ENCODE measurements at places on chromosomes 7 and 10.

DNA sequence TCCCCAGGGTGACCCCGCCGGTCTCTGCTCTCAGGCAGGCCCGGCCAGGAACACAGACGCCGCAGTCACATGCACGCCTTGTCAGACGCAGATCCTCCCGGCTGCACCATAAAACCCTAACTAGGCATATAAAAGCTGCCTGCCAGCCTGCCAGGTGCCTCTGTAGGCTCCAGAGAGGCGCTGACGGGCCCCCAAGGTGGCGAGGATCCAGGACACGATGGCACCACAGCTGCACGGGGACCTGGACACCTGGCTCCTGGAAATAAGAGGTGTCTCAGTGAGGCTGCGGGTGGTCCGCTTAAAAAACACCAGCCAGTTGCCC, 21.9 kb upstream of the GDF10 start:
- no peak for DNase-seq

- peak; percentile 85 for DNase-seq
These were observed at the start of gene SRI for GRCh38 chr7:88219781-88220747. Gene SRI (minus strand): TSS chr7:88220038. CDS start chr7:88220026, 12 bp downstream.

DNA sequence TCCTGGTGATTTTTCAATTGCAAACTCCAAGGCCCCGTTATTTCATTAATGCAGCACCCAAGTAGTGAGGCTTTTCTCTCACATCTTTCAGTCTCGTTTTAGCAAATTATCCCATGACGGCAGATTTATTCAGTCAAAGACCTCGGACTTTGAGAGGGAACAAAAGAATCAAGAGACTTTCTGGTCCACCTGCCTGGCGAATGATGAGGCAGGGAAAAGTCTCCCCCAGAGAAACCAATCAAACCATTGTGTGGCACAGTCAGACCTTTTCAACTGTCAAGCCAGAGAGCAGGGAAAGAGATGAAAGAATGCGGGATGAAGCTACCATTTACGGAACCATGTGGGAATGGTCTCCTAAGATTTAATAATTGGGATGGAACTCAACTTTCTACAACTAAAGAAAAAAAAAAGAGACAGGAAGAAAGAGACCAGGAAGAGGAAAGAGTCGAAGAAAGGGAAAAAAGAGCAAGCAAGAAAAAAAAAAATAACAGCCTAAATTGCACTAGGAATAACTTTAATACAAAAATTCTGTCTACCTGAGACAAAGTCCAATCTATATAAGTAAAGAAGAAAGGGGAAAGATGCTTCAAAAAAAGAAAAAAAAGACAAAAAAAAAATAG, 22.8 kb downstream of the GLI3 start:
- no peak for DNase-seq

DNA sequence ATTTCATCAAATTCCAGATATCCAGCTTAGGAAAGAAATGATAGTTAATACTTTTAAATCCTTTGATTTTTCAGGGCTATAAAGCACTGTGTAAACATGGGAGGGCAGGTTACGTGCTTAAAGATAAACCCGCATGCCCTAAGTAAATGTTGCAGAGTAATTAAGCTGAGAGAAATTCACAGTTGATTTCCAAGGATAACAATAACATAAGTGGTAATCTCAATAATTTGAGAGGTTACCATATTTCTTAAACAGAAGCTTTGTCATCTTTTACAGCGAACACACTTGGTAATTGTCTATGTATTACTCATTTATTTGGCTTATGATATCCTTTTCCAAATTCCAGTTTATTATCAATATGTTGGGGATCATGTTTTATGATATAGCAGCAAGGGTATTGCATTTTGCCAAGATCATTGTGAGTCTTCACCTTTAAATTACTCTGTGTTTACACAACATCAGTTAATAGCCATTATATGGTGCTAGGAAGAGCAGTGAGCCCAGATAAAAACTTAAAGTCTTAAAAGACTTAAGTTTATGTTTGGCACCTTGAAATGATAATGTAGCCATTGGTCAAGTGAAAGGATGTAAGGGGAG, 15.4 kb downstream of the MGAM start:
- no peak for DNase-seq

DNA sequence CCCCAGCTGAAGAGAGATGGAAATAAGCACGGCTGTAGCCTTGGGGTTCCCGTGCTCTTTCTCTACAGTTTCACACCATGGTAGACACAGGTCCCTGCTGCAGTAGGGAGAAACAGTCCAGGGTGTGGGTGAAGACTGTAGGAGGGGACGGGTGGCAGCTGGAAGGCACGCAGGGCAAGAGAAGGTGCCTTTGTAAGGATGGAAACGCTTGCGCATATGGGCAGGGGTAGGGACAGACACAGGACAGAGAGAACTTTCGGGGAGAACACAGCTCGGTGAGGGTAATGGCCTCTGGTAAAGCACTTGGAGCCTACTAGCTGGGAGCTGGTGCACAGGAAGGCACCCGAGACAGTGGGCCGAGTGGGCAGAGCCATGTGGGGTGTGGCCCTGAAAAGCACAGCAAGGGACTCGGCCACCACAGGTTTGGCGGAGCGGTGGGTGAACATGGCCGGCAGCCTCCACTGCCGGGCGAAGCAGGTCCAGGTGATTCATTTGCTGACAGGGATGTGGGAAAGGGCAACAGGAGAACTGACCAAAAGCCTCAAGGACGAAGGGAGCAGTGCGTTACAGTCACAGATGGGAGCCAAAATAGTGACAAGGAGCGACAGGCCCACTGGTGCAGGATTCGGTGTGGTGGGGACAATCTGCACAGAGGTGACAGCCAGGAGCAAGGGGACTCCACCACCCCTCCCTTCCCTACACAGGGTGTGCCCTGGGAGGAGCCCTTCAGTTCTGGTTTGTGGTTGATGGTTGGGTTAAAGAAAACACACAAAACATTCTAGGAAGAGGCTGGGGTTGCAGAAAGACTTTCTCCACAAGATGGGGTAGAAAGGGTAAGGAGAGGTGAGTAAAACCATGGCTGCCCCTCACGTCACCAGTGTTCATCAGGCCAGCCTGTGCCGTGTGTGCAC, 97.1 kb downstream of the VOPP1 start:
- DNase-seq: no peak

GRCh38 chr10:23581906-23582450, 143.1 kb downstream of the OTUD1 start:
- DNase-seq: no peak

GRCh38 chr7:108662783-108663362, 93.2 kb downstream of the DNAJB9 start:
- DNase-seq: no peak

GRCh38 chr10:132281915-132282666, 25.7 kb downstream of the STK32C start:
- DNase-seq: no peak

- peak; percentile 99 for DNase-seq
These were observed 19.5 kb upstream of the GNA12 start for GRCh38 chr7:2863461-2864066.

DNA sequence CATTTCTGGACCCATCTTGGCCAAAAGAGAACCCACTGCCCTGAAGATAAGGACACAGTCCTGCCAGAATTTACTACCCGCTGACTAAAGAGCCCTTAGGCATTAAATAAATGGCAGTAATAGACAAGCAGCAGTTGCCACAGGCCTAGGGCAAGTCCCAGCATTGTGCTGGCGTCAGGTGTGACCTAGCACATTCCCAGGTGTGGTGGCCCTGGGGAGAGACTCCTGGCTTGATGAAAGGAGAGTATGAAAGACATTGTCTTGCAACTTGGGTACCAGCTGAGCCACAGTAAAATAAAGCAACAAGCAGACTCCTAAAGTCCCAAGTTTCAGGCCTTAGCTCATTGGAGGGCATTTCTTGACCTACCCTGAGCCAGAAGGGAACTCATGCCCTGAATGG, 715.7 kb upstream of the SORCS1 start:
- no peak for DNase-seq

DNA sequence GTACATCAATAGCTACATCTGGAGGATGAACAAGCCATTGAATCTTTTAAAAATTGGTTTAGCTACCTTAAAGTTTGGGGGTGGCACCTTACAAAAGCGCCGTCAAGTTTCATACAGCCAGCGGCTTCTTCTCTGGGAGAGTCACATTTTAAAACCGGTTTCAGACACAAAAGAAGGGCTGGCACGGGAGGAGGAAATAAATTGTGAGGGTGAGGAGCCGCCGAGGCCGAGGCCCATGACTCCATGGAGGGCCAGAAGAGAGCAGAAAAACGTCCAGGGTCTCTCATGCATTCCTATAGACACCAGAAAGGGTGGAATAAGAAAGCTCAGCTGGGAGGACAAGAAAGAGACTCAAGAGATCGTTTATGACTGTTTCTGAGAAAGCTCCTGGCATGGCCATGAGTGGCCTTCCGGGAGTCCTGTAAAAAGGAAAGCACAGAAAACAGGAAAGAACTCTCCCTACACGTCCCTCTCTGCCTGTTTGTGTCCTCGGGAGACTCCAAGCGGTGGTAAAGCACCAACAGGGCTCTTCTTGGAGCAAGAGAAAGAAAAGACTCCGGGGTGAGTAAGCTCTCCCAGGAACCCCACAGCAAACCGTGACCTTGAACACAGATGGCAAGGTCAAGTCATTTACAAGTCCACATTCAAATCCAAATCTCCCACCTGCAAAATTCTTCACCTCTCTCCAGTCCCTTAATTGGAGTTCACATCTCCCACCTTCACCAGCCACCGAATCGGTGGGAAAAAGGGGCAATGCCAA, 1.8 kb downstream of the FRAT2 start:
- DNase-seq: peak; percentile 88

- DNase-seq: peak; percentile 51
These were observed 53.7 kb downstream of the TAF3 start for GRCh38 chr10:7872041-7872442.

GRCh38 chr7:36085096-36085495, 68.0 kb upstream of the EEPD1 start:
- no peak for DNase-seq

DNA sequence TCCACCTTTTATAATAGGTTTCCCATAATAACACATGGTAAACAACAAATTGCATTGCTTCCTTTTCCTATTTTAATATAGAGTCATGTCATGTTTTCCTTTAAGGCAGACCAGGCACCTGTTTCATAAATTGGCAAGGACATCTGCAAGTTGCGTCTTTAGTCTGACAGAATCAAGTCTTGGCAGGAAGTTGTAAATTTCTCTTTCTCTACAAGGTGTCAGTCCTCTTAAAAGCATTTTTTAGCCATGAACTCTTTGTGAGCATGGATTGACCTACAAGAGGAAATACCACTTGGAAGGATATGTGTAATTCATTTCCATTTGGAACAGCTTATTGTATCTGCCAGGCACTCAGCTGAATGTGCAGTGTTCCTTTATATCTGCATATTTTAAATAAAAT, 176.8 kb downstream of the PRKG1 start:
- no peak for DNase-seq

DNA sequence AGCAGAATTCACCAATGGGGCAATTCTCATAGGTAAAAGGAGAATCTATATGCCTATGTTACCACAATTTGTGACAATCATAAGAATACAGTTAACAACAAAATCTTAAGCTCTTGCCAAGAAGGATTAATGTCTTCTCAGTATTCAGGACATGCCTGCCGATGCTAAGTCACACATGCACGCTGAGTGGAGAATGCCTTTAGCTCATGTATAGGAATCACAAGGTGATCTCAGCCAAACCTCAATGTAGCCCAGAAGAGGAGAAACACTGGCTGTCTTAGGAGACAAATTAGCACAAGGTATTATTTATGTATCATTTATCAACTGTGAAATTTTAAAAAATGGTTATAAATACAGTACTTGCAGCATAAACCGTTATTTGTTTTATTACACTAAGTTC, 2.7 kb downstream of the HTR7 start:
- no peak for DNase-seq

DNA sequence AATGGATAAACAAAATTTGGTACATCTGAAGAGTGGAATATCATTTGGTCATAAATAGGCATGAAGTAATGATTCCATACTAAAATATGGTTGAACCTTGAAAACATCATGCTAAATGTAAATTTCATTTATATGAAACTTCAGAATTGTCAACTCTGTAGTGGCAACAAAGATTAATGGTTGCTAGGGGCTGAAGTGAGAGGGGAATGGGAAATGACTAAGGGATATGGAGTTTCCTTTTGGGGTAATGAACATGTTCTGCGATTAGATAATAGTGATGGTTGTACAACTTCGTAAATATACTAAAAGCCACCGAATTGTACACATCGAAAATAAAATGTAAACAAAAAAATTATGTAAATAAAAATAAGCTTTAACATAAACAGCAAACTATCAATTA, 384.1 kb upstream of the STEAP1 start:
- DNase-seq: no peak

- no peak for DNase-seq
These were observed 61.8 kb downstream of the SND1 start for GRCh38 chr7:127713758-127714157.

DNA sequence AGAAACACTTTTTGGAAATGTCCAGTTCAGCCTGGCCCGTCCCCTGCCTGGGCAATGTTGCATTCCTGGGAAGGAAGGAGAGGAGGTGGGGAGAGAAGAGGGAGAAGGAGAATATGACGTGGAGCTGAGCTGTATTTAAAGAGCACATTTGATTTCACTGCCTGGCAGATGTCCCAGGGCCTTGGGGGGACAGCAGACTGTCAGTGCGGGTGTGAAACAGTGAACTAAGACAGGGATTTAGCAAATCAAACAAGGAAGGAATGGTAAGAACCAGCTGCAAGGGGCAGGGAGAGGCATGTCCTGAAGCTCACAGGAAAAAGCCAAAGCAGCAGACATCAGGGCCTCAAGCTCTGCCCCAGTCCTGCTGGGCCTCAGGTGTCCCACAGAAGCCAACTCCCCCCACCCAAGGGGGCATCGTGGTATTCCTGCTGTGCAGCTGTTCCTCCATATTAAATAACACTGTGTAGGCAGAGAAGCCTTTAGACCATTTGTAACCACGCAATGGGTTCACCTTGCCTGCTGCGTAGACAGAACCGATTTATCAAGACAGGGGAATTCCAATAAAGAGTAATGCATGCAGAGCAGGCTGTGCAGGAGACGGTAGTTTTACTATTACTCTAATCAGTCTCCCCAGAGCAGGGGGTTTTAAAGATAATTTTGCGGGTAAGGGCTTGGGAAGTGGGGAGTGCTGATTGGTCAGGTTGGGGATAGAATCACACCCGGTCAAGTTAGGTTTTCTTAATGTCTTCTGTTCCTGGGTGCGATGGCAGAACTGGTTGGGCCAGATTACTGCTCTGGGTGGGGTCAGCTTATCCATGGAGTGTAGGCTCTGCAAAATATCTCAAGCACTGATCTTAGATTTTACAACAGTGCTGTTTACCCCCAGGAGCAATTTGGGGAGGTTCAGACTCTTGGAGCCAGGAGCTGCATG, 18.3 kb downstream of the LEP start:
- no peak for DNase-seq

GRCh38 chr10:74373059-74373458, 222.0 kb downstream of the ADK start:
- DNase-seq: peak; percentile 62

DNA sequence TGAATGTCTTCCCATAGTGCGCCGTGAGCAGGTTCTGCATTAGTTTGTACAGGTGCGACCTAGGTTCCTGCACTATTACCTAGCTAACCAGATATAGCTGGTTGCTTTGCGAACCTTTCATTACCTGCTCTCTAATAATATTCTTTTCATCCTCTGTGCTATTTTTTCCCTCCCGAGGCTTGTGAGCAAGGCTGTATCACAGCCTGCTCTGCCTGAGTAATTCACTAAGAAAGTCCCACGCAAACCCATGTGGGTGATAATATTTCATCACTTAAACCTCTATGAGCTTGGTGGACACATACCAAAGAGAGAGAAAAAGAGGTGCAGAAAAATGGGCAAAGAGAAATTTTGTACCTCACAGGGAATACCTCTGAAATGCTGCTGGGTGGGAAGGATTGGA, 8.4 kb downstream of the INHBA start:
- no peak for DNase-seq

GRCh38 chr10:17626656-17627055, 9.5 kb upstream of the HACD1 start:
- no peak for DNase-seq

GRCh38 chr7:147707926-147708325, 882.6 kb upstream of the C7orf33 start:
- DNase-seq: no peak

All from ELR (cell line).